ENCODE measurements at places on chromosomes 2 and 18. TPM values are rescaled to one million over a fixed set of nuclear protein-coding genes. Genes with fewer than 3 reads are reported as not detected.

GRCh38 chr2:231935207-231935524 lies 9.0 kb upstream of the NPPC start:
- no peaks in the 10 kb centered on the region for H3K36me3 ChIP-seq
- no peak overlapping the region for H3K4me3 ChIP-seq
- peaks cover 8% of the 10 kb centered on the region for H3K27me3 ChIP-seq
- H3K4me1 ChIP-seq, result no peaks in the 10 kb centered on the region

Gene IL18R1
- total RNA-seq, result 4.0 TPM

- no peak overlapping the region for H3K4me3 ChIP-seq
- H3K36me3 ChIP-seq, result no peaks in the 10 kb centered on the region
- peaks cover 6% of the 10 kb centered on the region for H3K27me3 ChIP-seq
Measured at GRCh38 chr2:33488178-33488690, 11.8 kb downstream of the RASGRP3 start.

GRCh38 chr2:138677221-138677620 lies 103.0 kb downstream of the NXPH2 start:
- no peak overlapping the region for H3K27ac ChIP-seq
- DNase-seq, result no peak
- H3K4me1 ChIP-seq, result no peaks in the 10 kb centered on the region
- no peak overlapping the region for H3K4me3 ChIP-seq
- no peaks in the 10 kb centered on the region for H3K27me3 ChIP-seq
- H3K36me3 ChIP-seq, result no peaks in the 10 kb centered on the region

- H3K4me3 ChIP-seq, result no peak overlapping the region
- no peak for DNase-seq
- no peaks in the 10 kb centered on the region for H3K4me1 ChIP-seq
- no peaks in the 10 kb centered on the region for H3K36me3 ChIP-seq
- H3K27me3 ChIP-seq, result no peaks in the 10 kb centered on the region
Measured at GRCh38 chr2:45194596-45194995, 185.3 kb upstream of the SIX2 start.

Gene CPS1
- total RNA-seq, result 0.88 TPM

- H3K36me3 ChIP-seq, result peaks cover 4% of the 10 kb centered on the region
- H3K4me1 ChIP-seq, result peaks cover 7% of the 10 kb centered on the region
- H3K27ac ChIP-seq, result no peak overlapping the region
- H3K4me3 ChIP-seq, result no peak overlapping the region
Measured at GRCh38 chr2:62870966-62871365, 165.5 kb downstream of the EHBP1 start.

DNA sequence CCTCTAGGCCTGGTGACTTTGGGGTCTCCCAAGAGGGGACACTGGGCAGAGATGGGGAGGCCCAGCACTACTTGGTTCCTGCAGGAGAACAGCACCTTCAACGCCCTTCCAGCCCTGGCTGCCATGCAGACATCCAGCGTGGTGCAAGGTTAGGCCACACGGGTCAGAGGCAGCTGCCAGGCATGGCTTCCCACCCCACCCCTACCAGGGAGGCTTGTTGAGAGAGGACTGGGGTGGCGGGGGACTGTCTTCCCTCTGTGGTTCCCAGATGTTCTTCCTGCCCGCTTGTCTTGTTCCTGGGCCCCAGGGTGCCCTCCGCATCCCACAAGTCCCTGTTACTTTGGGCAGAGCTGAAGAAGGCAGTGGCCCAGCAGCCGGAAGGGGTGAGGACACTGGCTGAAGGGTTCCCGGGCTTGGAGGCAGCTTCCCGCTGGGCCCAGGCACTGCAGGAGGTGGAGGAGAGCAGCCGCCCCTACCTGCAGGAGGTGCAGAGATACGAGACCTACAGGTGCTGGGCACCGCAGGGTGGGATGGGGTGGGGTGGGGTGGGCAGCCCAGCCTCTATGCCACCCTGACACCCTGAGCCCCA lies 4.5 kb downstream of the PROM2 start:
- H3K27ac ChIP-seq, result no peak overlapping the region
- H3K4me1 ChIP-seq, result no peaks in the 10 kb centered on the region
- no peaks in the 10 kb centered on the region for H3K27me3 ChIP-seq

- H3K27me3 ChIP-seq, result no peaks in the 10 kb centered on the region
- no peak overlapping the region for H3K27ac ChIP-seq
- DNase-seq, result no peak
- peaks cover 7% of the 10 kb centered on the region for H3K36me3 ChIP-seq
Measured at GRCh38 chr2:71675296-71675695, 221.9 kb downstream of the DYSF start.

GRCh38 chr18:45780568-45780967 lies 44.9 kb upstream of the SIGLEC15 start:
- no peaks in the 10 kb centered on the region for H3K36me3 ChIP-seq
- H3K27me3 ChIP-seq, result peaks cover 27% of the 10 kb centered on the region
- H3K27ac ChIP-seq, result no peak overlapping the region
- DNase-seq, result no peak
- peaks cover 5% of the 10 kb centered on the region for H3K4me1 ChIP-seq

DNA sequence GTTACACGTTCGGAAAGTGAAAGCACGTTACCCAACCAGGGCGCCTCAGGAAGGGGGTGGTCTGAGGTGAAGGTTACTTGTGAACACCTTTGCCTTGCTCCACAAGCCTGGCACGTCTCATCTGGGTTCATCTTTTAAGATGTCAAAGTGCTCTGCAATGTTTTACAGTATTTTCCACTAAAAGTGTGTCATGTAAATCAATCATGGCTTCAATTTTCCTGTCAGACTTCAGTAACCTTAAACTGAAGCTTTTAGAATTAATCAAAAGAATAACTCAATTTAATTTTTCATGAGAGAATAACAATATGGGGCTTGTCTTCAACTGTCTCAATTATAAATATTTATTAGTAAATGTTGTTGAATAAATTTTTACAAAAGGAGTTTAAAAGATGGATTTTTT lies 93.3 kb upstream of the FANCL start:
- no peaks in the 10 kb centered on the region for H3K4me1 ChIP-seq
- DNase-seq, result no peak
- H3K4me3 ChIP-seq, result no peak overlapping the region
- H3K27me3 ChIP-seq, result no peaks in the 10 kb centered on the region

DNA sequence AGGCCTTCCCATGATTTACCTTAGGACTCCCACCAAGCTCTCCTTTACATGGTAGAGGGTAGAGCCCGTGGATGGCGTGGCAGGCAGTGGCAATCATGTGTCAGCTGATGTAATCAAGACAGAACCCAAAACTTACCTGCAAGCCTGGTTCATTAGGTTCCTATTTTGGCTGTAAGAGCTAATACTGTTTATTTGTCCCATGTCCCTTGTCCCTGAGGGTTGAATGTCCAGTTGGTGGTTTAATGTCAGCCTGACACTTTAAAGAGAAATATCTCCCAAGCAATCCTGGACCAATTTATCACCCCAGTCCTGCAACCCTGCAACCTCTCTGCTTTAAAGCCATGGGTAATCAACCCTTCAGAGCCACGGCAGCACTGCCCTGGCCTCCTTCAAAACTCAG lies 6.0 kb upstream of the FABP1 start:
- no peaks in the 10 kb centered on the region for H3K27me3 ChIP-seq
- H3K4me3 ChIP-seq, result no peak overlapping the region
- no peaks in the 10 kb centered on the region for H3K36me3 ChIP-seq

Gene WNT10A
- not detected for total RNA-seq

Measured in endothelial cell of umbilical vein (primary cell).